ENCODE measurements at places on chromosomes 11 and 22.

GRCh38 chr11:109553284-109553683 lies 131.3 kb downstream of the C11orf87 start:
- no peak for DNase-seq

- DNase-seq: peak; percentile 41
Observed at GRCh38 chr11:58927393-58928106, 11.7 kb upstream of the GLYATL1 start.

DNA sequence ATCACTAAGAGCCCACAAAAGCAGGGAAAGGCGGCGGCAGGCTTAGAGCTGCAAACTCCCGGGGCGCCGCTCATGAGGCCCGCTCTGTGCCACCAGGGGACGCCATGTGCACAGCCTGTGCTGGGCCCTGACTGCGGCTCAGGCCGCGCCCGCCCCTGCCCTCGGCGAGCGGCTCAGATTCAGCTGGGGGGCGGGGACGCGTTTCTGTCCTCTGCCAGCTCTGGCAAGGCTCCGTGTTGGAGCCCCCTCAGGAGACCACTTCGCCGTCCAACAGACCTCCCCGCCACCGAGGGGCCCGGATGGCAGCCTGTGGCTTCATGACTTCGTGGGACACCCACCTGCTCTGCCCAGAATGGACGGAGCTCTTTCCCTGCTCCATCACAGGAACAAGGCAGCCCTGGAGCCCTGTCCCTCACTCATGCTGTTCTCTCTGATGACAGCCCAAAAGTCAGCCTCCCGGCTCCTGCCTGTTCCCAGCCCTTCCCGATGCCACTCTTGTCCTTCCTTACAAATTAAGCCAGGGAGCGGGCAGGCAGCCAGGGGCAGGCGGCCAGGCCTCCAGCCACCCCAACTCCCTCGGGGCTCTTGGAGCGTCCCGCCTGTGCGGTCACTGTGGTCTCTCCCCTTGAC lies 69.1 kb downstream of the NAT10 start:
- DNase-seq: peak; percentile 95

DNA sequence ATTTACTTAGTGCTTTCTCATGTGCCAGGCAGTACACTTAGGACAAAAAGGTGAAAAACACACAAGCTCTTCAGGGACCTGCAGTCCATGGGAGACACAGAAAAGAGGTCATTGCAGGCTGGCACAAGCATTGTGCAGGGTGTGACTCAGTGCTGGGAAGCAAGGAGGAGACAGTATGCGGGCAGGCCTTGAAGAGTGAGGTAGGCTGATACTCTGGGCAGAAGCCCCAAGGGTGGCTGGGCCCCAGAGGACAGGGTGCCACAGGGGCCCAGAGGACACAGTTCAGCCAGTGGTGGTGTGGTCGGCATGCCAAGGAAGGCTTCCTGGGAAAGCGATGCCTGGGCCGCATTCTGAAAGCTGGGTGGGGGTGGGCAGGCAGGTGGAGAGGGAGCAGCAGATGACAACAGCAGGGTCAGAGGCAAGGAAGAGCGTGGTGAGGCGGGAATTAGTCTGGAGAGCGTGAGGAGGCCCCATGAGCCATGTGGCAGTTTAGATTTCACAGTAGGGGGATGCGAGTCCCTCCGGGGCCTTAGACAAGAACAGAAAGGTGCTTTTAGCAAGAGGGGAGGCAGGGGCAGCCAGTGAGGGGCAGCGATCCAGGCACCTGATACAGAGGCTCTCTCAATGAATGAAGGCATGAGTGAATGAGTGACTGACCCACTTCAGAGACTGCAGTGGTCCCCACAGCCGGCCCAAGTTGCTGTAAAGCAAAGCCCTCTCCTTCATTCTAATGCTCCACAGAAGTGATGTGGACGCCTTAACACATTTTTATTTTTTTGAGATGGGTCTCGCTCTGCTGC lies 6.8 kb downstream of the C11orf24 start:
- no peak for DNase-seq

DNA sequence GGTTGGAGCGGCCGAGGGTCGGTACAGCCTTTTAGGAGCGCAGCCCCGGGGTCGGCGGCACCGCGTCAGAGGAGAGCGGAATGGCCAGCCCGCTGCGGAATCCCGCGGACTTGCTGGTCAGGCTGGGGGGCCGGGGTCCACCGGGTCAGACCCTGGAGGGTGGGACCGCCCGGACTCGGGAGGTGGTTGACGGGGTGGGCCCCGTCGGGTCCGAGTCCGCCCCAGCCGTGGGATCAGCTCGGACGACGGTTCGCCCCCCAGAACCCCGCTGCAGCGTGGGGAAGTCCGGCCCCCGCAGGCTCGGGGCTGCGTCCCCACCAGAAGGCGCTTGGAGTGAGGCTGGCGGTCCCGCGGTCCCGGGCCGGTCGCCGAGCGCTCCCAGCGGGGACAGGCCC lies 301 bp upstream of the ADM2 start:
- DNase-seq: no peak

DNA sequence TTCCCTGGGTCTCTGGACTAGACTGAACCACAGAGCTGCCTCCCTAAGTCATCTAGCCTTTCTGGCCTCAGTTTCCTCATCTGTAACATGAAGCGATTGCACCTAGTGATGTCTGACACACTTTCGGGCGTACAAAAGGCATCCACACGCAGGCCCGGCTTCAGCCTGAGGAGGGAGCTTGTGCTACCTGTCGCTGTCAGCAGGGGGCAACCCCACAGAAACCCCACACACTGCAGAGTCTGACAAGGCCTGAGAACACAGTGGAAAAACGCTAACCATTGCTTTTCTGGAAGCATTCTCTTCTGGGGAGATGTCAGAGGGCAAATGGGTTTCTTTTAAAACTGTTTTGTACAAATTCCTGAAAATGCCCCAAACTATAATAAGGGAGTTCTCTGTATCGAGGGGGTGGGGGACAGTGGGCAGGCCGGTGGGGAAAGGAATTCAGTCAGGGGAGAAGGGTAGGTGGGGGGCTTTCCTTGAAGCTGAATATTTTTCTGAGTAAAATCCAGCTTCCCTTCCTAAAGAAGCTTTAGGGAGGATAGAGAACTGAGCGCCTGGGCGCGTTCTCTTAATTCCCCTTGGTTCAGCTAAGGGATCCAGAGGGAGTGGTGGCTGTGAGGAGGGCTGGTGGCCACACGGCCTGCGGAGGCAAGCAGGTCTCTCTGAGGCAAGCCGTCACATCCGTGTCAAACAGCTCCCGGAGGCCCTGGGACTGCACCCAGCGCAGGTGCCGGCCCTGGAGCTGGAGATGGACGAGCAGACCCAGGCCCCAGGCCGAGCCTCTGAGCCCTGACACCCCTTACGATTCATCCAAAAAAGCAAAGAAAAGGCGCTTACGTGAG lies 533 bp downstream of the ELF5 start:
- DNase-seq: peak; percentile 80

DNA sequence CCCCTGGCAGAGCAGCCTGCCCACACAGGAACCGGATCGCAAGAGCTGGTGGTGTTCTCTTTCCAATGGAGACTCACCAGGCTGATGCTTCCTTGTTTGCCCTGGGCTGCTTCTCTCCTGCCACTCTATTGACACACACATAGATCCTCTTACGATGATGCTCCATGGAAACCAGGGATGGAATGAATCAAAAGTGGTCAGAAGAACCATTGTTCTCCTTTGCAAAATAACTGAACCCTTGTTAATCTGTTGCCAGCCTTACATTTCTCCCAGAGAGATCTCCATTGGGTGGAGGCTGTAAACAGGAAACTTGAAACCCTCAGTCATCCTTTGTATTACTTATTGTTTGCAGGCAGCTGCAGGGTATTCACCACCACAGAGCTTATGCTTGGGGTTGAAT lies 24.6 kb upstream of the LDLRAD3 start:
- no peak for DNase-seq

- DNase-seq: no peak
Observed at GRCh38 chr11:101840704-101841103, 74.1 kb upstream of the CEP126 start.

DNA sequence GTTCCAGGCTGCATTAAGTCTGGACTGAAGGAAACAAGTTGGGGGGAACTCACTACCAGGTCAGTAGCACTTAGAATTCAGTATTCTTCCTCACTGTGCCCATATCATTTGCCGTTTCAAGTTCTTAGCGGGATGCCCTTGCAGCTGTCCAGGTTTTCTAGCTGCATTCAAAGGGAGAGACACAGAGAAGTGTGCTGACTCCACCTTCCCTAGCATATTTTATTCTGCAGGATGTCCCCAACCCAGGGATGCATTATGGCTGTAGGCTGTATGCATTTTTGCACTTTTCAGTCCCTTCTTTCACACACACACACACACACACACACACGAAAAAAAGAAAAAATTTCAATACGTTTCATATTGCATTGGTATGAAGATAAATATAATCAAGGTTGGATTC lies 35.8 kb upstream of the MAPK1 start:
- no peak for DNase-seq

DNA sequence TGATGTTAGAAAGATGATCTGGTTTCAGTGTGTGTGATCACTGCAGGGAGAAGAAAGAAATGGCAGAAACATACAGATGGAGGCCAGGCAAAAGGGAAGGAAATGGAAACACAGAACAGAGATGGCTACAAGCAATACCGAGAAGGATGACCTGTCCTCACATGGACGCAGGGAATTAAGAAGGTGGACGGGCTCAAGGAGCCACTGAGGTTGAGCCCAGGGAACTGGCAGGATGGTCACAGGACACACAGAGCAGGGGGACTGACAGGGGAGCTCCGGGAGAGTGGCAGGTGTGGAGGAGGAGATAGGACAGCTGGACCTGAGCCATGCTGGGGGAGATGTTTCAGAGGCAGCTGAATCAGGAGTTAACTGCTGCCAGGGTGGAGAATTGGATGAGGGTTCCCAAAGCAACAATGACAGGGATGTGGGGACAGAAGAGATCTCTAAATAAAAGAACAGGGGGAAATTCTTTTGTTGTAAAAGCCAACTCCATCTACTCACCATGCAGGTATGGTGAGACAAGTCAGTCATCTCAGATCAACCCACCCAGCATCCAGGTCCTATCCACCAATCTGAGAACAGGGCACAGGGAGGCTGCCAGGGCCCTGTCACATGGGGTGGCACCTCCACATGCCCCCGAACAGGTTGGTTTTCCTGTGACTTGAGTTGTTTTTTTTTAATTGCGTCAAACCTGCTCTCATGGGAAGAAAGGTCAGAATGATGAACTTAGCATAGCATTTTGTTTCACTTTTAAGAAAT lies 26.3 kb downstream of the KLHL22 start:
- DNase-seq: no peak

- no peak for DNase-seq
Observed at GRCh38 chr11:5151713-5152153, 2.8 kb downstream of the OR52A1 start.

DNA sequence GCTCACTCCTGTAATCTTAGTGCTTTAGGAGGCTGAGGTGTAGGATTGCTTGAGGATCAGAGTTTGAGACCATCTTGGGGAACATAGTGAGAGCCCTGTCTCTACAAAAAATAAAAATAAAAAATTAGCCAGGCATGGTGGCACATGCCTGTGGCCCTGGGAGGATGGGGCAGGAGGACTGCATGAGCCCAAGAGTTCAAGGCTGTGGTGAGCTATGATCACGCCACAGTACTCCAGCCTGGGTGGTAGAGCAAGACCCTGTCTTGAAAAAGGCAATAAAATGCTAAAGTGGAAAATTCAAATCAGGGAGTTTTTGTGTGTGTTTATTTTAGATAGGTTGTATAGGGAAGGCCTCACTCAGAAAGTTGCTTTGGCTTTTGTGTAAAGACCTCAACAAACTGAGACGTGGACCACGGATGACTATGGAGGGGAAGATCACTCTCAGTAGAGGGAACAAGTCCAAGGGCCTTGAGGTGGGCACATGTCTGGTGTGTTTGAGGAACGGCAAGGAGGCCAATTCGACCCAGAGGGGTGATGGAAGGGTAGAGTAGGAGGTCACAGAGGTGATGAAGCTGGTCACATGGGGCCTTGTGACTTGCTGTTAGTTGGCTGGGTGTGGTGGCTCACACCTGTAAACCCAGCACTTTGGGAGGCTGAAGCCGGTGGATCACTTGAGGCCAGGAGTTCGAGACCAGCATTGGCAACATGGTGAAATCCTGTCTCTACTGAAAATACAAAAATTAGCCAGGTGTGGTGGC lies 35.7 kb downstream of the WEE1 start:
- DNase-seq: no peak

DNA sequence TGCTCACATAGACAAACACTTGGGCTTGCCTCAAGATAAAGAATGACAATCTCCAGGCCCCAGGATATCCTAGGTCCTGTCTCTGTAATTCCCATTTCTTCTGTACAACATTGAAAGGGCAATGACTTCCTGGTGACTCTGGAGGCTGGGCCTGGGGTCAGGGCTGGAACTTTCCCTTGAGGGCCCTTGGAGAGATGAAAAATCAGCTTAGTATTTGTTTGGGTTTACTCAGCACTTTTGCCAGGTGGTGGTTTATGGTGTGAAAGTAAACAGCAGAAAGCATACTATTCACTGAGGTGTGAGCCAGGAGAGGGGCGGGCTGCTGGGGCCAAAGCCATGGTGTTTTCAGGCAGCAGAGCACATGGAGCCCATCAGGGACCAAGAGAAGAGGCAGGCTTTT lies 214.7 kb upstream of the NARS2 start:
- DNase-seq: no peak

DNA sequence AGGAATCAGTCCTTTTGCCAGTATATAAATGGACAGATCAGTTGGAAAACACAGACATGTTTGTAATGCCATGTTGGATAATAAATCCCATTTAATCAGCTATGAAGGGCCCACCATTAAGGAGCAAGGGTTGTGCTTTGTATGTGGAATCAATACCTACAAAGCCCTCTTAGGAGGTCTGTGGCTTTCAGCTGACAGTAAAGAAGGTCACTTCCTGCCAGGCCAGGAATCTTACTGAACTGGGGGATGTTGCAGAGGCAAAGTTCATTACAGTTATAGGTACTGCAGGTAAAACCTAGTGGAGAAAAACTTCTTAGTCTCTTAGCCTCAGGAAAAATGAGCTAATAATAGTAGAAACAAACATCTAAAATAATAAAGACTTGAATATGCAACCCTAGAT lies 129.5 kb downstream of the FAM76B start:
- DNase-seq: no peak

DNA sequence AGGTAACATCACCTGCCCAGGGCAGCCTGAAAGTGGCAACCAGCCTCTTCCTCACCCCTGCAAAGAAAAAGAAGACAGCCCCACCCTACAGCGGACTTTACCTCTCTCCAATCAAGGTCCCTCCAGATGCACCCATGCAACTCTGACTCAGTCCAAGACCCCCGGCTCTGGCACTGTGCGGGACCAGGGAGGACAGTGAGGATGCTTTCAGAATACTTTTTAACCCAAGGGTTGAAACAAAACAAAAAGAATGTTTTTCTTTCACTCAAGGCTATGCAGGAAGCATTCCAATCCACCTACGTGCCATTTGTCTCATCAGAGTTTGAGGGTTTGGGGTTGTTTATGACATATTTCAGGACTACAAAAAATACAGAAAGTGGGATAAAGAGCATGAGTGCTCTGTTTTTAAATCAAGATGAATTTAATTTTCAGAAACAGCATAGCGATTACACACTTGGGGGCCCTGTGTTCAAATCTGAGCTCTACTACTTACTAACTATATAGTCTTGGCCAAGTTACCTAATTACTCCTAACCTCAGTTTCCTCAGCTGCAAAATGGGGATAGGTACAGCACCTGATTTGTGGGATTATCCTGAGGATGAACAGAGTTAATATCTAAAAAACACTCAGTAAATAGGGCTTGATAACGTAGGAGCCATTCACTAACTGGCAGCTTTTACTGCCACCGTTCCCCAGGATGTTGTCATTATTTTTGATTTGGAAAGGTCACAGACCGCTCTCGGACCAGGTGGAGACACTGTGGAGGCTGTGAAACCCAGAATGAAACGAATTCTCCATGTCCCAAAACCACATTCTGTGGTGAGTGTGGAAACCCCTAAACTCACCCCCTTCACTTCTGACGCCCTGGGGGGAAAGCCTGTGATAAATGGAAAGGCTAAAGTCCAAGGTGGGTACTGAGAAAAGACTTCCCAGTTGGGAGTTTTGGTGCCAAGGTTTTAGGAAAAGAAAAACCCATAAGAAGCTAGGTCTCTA lies 5.6 kb downstream of the PLAAT3 start:
- DNase-seq: peak; percentile 62

All from GM03348 (cell line).